Osteocyte (in vitro differentiated cells): ENCODE measurements at places on chromosomes 1 and 21. TPM values are rescaled to one million over a fixed set of nuclear protein-coding genes. Genes with fewer than 3 reads are reported as not detected.

DNA sequence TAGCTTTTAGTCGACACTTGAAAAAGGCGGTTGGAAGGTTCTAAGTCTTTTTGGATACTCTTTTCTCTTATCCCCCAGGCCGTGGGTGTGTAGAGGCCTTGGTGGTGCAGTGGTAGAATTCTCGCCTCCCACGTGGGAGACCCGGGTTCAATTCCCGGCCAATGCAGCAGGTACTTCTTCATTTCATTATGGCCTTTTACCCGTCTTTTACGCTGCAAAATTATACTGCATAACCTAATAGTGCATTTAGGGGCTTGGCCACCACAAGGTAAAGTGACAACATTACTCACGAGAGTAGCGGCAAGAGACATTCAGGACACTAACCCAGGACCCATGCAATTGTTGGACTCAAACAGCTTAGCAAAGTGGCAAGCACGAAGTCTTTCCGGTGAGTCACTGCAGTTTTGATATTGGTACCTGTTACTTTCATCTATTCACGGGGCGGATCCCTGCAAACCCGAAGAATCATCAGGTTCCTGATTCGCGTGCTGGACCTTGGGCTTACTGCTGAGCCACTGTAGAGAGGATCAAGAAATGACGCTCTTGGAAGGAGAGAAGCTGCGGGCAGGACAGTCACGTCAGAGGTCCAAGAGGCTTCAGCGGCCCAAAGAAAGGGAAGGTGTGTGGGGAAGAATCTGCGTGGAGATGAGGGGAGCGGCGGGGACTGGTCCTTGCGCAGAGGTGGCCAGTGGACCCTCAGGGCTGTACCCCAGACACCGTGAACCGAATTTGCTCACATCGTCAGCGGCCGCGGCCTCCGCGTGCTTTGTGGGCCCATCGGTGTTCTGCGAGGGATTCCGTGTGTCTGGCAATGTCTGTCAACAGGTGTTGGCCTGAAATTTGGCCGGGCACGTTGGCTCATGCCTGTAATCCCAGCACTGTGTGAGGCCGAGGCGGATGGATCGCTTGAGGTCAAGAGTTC lies 12.9 kb upstream of the RNU1-4 start:
- DNase-seq = peak; percentile 91

MEX3A gene
- 19.8 and 20.7 TPM in 2 replicates for total RNA-seq

DNA sequence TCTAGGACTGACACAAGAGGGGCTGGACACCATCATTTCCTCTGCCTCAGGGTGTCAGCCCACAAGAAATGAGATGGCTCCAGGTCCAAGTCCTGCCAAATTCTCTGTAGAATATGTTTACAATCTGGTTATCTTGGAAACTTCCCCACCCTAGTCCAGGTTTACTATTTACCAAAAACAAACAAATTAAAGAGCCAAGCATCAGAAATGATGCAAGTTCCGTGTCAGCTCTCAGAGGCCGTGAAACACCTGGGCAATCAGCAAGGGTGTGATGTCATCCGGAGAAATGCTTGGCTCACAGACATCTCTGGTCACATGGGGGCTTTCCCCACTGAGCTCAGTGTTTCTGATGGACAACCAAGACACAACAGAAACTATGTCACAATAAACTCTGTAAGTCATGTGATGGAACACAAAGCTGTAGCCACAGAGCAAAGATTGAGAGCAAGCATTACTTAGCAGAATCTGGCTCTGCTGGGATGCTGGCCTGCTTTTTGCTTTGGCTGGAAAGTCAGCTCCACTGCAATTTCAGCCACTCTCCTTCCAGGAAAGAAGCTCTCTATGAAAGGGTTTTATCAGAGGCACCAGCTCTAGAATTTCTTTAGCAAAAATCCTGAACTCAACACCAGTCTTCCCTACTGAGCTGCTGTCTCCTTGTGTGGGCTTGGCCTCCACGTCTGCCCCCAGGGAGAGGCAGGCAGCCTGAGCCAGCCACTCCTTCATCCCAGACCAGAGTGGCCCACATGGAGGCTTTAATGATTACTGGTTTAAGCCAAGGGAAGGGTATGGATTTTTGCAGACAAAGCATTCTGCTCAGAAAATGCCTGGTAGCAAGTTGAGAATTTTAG lies 55.9 kb downstream of the NENF start:
- DNase-seq = no peak

AK4 gene
- total RNA-seq = 22.4 and 23.4 TPM in 2 replicates

C1orf87 gene
- 0.94 and 1.0 TPM in 2 replicates for total RNA-seq

- DNase-seq = no peak
Observed at GRCh38 chr1:17955302-17956285, 152.0 kb upstream of the IGSF21 start.

DNA sequence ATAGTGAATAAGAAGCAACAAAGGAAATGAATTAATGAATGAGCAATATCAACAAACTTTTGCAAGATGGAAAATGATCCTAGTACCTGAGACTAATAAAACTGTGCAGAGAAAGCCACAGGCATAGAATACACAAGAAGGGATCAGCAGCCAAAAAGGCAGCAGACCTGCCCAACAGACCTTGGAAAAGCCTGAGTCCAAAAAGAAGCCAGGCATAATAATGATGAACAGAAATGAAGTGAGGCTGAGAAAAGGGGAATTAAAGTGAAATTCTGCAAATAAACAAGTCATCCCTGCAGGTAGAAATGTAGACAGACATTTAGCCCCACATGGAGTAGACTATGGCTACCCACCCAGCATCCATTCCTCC lies 10.3 kb upstream of the PHTF1 start:
- DNase-seq = no peak

- no peak for DNase-seq
Observed at GRCh38 chr1:5684791-5685190, 307.4 kb downstream of the NPHP4 start.

GBP5 gene
- not detected in 2 replicates for total RNA-seq

GRCh38 chr1:84363019-84363418 lies 35.3 kb upstream of the DNASE2B start:
- no peak for DNase-seq

FALEC gene
- not detected in 2 replicates for total RNA-seq

GRCh38 chr1:62327360-62328055 lies 8.3 kb upstream of the KANK4 start:
- no peak for DNase-seq

KLHDC9 gene
- total RNA-seq = 3.6 and 3.7 TPM in 2 replicates

- DNase-seq = no peak
Observed at GRCh38 chr1:50977575-50978143, 7.6 kb downstream of the CDKN2C start.

S100A3 gene
- 5.7 and 7.5 TPM in 2 replicates for total RNA-seq

DNA sequence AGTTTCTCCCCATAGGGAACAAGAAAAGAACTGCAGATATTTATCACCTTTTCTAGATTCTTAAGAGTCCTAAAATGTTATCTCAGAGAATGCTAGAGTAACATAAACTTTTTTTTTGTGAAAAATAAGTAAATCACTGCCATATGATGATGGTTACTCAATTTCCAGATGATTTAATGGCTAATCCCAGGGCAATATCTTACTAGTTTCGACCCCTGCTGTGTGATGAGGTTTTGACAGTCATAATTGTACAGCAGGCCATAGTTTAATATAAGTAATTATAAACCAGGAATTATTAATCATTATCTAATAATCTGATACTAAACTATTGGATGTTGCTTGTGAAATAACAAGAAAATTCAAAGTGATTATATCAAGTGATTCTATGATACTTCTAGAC lies 210.6 kb downstream of the HLX start:
- DNase-seq = no peak

DNA sequence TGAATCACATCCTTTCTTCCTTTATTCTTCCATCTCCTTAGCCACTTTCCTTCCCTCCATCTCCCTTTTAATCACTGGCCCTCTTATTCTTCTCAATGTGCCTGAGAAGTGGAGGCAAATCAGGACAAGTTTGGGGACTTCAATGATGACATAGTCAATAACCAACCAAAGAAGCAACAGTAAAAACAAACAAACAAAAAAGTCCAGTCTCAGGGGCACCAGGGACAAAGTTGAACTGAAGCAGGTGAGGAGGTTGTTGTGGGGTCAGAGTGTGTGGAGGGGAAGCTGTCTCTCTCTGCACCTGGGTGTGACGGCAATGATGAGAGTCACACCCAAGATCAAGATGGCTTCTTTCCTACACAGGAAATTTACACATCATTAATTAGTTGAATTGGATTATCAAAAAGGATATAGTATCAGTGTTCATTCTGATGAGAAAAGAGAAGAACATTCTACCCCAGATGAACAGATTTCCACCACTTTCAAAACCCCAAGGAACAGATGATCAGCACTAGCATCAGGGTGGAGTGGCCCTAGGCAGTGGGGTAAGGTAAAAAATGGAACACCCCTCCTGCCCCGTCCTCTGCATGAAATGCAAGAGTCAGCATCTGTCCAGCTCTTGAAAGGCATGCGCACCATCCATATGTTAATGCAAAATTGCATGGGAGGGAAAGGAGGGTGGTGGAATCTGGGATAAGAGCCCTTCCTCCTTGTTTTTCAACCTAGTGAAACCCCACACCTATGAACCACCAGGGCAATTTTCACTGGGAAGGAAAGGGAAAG lies 32.6 kb downstream of the HSD3B2 start:
- no peak for DNase-seq

GRCh38 chr1:34037109-34037508 lies 127.9 kb downstream of the CSMD2 start:
- no peak for DNase-seq

CSTB gene
- total RNA-seq = 59.1 and 65.3 TPM in 2 replicates

GRCh38 chr1:232987774-232988140 lies 37.3 kb downstream of the NTPCR start:
- DNase-seq = peak; percentile 83

NPR1 gene
- total RNA-seq = 0.16 TPM in 1 of 2 replicates, not detected in the other

KRTAP21-2 gene
- not detected in 2 replicates for total RNA-seq

DNA sequence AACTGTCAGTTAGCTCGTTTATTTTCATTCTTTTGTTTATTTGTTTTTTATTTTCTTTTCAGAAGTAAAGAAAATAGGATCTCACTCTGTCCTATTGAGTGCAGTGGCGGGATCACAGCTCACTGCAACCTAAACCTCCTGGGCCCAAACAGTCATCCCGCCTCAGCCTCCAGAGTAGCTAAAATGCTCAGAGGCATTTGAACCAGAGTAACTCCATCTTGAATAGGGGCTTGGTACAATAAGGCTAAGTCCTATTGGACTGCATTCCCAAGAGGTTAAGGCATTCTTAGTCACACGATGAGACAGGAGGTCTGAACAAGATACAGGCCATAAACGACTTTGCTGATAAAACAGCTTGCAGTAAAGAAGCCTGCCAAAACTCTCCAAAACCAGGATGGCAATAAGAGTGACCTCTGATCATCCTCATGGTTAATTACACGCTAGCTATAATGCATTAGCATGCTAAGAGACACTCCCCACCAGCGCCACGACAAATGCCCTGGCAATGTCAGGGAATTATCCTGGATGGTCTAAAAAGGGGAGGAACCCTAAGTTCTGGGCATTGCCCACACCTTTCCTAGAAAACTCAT lies 13.1 kb upstream of the COP1 start:
- DNase-seq = no peak

DNA sequence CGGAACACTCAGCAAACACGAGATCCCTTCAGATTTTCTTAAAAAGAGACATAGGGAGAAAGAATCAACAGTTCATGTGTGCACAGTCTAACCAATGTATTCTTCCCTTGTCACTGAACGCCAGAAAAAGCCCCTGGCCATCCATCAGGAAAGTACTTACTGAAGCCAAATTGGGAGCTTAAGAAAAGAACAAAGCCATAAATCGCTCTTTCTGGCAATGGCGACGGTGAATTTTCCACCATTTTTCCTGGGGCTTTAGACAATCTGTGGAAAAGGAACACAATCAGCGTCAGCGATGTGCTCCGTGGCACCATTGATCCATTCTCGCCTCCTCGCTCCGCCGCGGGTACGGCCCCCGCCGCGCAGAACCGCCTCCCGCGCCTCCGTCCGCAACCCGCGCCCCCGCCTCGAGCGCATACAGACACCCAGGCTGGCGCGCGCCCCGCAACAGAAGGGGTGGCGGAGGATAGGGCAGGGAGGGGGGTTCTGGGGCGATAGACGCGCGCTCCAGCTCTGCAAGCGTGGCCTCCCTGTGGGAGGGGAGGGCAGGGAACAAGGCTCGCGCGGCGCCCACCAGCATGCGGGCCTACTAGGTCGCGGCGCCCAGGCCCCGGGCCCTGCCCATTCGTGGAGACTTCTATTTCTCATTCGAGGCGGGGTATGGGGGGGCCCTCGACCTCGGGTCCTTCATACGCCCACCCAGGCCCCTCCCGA lies 440 bp downstream of the PIGP start:
- DNase-seq = peak; percentile 95

DNA sequence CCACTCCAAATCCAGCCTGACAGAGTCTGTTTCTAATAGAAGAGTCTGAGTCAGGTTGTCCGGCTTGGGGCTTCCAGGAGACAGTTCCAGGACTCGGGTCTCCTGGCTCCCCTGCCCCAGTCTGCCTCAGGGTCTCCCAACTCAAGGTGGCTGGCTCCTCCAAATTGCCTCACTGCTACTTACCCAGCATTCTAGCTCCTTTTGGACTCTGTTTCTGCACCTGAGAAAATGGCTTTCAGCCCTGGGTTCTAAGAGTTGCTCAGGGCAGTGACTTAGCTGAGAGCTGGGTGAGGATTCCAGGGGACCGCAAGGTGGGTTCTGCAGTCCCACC lies 5.5 kb upstream of the IGFN1 start:
- DNase-seq = no peak

DENND4B gene
- total RNA-seq = 48.0 and 53.1 TPM in 2 replicates

GRCh38 chr1:77744576-77744975 lies 15.1 kb downstream of the USP33 start:
- no peak for DNase-seq

DNA sequence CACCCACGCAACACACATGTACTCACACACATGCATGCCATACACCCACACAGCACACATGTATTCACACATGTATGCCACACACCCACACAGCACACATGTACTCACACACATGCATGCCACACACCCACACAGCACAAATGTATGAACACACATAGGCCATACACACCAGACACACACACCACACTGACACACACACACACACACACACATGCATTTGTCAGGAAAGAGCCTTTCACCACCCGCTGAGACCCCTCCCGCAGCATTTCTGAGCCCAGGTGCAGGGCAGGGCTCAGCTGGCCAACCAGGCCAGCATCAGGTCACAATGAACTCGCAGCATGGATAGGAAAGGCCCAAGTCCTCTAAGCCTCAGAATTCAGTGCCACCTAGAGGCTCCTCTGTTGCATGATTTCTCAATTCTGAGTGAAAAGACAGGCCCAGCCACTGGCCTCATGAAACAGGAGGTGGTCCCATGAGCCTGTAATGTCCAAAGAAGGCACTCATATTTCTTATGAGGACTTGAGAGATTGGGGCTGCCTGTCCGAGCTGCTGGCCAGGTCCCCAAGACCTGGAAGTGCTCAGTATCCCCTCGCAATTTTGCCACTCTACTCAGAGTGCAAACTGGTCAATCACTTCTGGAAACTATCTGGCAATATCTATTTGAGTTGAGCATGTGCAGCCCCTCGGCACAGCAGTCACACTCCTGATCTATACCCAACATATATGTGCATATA lies 57.3 kb downstream of the PSMG1 start:
- no peak for DNase-seq

- DNase-seq = no peak
Observed at GRCh38 chr1:115783311-115783710, 14.8 kb upstream of the CASQ2 start.

MYCL gene
- 0.21 TPM in 1 of 2 replicates, not detected in the other for total RNA-seq

CD101 gene
- total RNA-seq = 0.50 and 0.78 TPM in 2 replicates
